ENCODE measurements at places on chromosomes 5 and 9.

DNA sequence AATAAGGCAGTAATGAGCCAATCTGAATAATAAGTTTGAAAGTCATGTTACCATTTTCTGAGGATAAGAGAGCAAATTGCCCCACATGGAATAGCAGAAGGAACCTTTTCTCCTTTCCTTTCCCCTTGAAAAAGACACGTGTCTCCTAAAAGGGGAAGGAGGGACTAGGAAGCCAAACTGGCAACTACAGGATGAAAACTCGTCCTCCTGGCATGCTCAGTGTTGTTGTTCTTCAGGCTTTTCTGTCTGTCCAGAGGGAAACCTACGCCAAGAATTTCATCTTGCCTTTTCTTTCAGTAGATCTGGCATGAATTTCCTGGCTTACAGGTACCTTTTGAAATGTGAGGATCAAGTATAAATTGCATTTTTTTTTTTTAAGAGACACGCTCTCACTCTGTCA, 355.9 kb upstream of the TLE4 start:
- no peak for DNase-seq

GRCh38 chr5:65037831-65038815, 269.4 kb downstream of the CWC27 start:
- no peak for DNase-seq

- DNase-seq = no peak
Observed at GRCh38 chr5:176897263-176897662, 1.9 kb downstream of the HK3 start.

- no peak for DNase-seq
Observed at GRCh38 chr5:140567136-140567818, 2.6 kb downstream of the SLC35A4 start.

GRCh38 chr9:23290973-23291372, 535.1 kb downstream of the ELAVL2 start:
- DNase-seq = no peak

- DNase-seq = no peak
Observed at GRCh38 chr5:135131801-135132680, 98.0 kb upstream of the PITX1 start.

- DNase-seq = peak; percentile 76
Observed at GRCh38 chr5:181191526-181192336, 13.3 kb downstream of the TRIM7 start.

Data from thoracic aorta (tissue), 2 donors.